Gastrocnemius medialis (tissue), 4 donors: ENCODE measurements at places on chromosomes 7 and 10. TPM values are rescaled to one million over a fixed set of nuclear protein-coding genes. Genes with fewer than 3 reads are reported as not detected.

The HECW1 gene
- total RNA-seq: 2.2 TPM

The CYP26A1 gene
- total RNA-seq: not detected

The CYP3A7 gene
- total RNA-seq: 0.26 TPM

The SPDYE8 gene
- not detected for total RNA-seq

The TSPAN12 gene
- total RNA-seq: 3.7 TPM

The SMARCD3 gene
- 64.5 TPM for total RNA-seq

The DRGX gene
- not detected for total RNA-seq

The SYCE1 gene
- total RNA-seq: not detected

The PANK1 gene
- total RNA-seq: 10.0 TPM

The HPS1 gene
- total RNA-seq: 10.6 TPM

The PROSER2 gene
- 0.88 TPM for total RNA-seq

The ZNF503 gene
- 2.0 TPM for total RNA-seq

The EPO gene
- total RNA-seq: not detected

The CAMK2B gene
- 64.8 TPM for total RNA-seq

The ELN gene
- 14.8 TPM for total RNA-seq

The PPP1R3C gene
- 45.9 TPM for total RNA-seq

The ITIH2 gene
- total RNA-seq: not detected

The PRR15 gene
- total RNA-seq: not detected

The C7orf57 gene
- not detected for total RNA-seq

The NME8 gene
- total RNA-seq: not detected
